ENCODE measurements at places on chromosomes 12 and 14.

DNA sequence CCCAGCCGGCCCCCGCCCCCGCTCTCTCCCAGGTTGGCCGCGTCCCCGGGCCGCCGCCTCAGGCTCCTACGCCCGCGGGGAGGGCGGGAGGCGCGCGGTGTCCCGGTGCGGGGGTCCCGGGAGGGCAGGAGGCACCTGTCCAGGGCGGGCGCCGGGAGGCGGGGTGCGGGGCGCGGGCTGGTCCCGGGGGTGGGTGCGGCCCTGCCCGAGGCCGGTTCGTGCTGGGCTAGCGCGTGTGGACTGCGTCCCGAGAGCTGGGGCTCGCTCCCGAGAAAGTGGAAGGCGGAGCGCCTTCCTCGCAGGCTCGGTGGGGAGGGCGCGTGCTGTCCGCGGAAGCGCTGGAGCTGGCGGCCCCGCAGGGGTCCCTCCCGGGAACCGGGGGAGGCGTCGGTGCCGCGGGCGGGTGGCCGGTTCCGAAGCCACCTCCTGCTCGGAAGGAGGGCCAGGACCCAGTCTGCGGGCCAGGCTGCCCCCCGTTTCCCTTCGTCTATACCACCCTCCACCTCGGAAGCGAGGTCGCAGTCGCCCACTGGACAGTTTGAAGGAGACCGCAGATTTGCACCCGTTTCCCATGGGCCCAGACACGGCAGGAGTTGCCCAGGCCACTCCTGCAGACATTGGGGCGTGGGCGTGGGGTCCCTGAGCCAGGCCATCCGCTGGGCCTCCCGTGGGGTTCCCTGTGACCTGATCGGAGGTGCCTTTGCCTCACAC lies 636 bp downstream of the ZFYVE21 start:
- no peak for DNase-seq

- DNase-seq: no peak
Observed at GRCh38 chr12:30519535-30519934, 176.1 kb downstream of the IPO8 start.

- DNase-seq: no peak
Observed at GRCh38 chr12:61536117-61536516, 724.1 kb upstream of the USP15 start.

DNA sequence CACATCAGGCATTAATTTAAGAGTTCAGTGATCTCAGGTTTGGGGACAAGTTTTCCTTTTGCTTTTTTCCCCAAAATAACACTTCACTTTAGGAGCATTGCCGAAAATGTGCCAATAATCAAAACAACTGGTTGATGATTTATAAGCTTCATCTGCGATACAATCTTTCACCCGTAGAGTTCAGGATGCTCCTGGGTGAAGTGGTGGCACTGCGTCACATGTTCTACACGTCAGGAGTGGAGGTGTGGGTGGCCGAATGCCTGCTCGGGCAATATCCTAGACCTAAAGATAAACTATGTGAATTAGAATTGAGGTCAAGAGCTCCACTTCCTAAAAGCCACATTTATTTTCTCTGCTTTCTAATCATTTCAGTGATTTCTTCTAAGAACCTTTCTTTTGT lies 70.9 kb upstream of the DICER1 start:
- DNase-seq: no peak

DNA sequence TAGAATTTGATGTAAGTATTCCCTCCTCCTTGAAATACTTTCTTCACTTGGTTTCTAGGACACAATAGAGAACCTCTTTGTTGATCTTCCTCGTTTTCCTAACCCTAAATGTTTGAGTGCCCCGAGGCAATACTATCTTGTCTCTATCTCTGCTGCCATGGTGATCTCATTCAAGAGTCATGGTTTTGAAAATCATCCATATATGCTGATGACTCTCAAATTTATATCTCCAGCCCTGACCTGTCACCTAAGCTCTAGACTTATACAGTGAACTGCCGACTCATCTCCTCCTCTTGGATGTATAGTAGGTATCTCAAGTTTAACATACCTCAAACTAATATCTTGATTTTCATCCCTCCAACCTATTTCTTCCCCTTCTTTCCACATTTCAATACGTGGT lies 71.4 kb downstream of the RIC8B start:
- DNase-seq: no peak

GRCh38 chr14:69263364-69263763 lies 3.4 kb downstream of the GALNT16 start:
- no peak for DNase-seq

DNA sequence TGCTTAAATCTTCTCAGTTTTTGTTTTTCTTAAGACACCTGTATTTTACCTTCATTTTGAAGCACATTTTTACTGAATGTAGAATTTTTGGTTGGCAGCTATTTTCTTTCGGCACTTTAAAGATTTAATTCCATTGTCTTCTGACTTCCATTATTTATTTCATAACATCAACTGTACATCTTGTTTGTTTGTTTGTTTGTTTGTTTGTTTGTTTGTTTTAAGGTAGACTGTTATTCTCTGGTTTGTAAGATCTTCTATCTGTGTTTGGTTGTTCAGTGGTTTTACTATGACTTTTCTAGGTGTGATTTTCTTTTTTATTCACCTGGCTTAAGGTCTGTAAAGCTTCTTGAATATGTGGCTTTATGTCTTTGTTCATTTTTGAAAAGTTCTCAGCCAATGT lies 61.9 kb downstream of the IFT81 start:
- DNase-seq: no peak

DNA sequence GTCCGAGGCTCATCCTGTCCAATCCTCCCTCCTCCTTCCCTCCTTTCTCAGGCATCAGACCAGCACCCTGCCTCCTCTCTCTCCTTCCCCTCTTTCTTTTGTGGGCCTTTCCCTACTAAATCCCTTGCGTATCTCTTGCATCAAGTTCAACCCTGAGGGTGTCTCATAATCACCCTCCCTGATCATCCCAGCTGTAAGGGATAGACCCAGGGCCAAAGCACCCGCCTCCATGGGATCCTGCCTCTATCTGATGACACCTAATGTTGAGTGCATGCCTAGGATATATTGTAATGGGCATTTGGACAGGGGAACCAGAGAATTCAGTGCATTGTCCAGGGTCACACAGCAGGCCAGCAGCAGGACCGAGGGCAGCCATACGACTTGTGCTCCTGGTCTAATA lies 84.9 kb downstream of the PHETA1 start:
- no peak for DNase-seq

DNA sequence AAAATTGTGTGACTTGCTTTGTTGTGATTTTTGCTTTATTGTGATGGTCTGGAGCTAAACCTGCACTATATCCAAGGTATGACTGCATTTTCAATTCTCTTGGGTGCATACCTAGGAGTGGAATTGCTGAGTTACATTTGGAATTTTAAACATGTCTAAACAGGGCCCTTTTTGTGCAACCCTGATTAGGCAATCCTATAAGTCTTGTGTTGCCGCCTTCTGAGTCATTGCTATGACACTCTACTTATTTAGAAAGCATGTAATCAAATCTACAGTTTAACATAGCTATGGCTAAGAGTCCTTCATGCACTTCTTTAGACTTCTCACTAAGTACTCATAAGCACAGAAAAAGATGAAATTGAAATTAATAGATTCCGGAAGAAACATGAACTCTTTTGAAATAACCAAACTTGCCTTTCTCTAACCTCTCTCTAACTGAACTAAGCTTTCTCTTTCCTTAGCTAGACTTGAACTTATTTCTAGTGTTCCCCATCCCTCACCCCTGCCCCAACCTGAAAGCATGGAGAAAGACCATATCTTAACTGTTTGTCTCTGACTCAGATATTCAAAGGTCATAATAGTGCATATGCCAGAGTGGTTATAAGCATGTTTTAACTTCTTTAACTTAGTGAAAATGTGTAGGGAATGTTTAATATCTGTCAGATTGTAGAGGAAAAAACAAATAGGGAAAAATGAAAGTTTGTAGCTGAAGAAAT lies 203.0 kb downstream of the SNAPC1 start:
- no peak for DNase-seq

DNA sequence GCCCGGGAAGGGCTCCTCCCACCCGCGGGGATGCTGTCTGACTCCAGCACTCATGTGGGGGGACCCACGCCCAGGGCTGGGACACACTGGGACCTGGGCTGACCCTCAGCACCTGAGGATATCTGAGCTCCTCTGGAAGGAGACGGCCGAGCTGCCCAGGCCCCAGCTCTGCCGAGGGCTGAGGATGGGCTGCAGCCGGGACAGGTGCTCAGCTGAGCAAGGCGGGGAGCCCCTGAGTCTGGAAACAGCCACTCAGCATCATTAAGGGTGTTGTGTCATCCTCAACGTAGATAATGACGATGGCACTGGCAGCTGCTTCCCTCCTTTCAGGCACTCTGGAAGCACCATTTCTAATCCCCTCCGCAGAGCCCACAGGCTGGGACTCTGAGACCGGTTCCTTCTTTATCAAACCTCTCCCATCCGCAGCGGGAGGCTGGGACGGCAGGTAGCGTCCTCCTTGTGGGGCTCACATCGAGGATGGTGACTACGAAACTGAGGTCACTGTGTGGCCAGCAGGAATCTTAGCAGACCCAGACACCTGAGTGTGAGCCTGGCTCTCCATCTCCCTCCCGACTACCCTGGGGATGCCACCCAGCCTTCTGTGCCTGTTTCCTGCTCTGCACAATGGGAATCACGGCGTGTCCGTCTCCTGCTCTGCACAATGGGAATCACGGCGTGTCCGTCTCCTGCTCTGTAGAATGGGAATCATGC lies 26.7 kb upstream of the SFSWAP start:
- no peak for DNase-seq

- no peak for DNase-seq
Observed at GRCh38 chr12:123261196-123261595, 10.5 kb downstream of the CDK2AP1 start.

- no peak for DNase-seq
Observed at GRCh38 chr12:112319395-112319794, 62.8 kb downstream of the HECTD4 start.

DNA sequence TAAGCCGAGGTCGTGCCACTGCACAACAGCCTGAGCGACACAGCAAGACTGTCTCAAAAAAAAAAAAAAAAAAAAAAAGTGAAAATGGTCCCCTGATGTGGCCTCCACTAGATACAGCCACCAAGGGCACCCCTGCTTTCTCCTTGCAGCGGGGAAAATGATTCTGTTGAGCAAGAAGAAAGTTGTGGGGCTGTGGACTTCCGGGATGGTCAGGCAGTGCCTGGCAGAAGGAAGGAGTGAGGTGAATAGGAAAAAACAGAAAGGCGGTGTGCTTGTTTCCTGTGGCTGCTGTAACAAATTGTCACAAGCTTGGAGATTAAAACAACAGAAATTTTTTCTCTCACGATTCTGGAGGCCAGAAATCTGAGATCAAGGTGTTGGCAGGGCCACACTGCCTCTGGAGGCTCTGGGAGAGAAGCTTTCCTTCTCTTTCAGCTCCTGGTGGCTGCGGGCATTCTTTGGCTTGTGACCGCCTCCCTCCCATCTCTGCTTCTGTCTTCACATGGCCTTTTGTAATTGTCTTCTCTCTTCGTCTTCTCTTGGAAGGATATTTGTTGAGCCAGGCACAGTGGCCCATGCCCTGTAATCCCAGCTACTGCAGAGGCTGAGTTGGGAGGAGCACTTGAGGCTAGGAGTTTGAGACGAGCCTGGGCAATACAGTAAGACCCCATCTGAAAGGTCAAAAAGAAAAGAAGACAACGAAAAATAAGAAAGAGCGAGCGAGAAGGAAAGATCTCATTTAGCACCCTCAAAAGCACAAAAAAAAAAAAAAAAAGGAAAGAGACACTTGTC lies 116.6 kb upstream of the MED13L start:
- no peak for DNase-seq

DNA sequence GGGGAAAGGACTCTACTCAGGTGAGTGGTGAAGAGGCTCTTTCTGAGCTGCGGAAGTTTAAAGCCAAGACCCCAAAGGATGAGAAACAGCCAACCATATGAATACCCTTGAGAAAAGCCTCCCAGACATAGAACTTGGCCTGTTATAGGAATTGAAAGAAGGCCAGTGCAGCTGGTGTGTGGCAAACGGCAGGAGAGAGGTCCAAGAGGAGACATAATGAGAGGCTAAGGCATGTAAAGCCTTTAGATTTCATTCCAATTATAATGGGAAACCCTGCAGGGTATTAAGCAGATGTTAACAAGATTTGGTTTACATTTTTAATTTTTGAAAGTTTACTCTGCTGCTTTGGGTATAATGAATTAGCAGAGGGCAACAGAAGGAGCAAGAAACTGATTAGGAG lies 552.1 kb upstream of the FBXO33 start:
- DNase-seq: no peak

Data from prostate gland (tissue), 2 donors.